ENCODE measurements at places on chromosomes 16 and 17.

DNA sequence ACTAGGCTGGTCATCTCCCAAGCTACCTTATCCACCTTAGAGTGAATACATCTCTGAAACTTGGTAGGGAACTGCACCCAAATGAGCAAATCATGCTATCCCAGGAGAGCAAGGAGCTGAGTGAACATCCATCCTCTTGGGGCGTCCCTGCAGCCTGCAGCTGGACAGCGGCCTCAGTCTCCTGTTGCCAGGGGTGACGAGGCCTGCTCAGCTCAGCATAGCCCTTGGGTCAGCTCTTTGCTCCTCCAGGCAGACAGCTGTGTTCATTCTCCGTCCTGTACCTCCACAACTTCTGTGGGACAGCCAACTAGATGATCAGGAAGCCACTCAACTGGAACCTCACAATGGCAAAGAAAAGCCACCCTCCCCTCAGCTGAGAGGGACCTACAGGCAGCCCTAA, 111.9 kb downstream of the SOCS1 start:
- DNase-seq = no peak

DNA sequence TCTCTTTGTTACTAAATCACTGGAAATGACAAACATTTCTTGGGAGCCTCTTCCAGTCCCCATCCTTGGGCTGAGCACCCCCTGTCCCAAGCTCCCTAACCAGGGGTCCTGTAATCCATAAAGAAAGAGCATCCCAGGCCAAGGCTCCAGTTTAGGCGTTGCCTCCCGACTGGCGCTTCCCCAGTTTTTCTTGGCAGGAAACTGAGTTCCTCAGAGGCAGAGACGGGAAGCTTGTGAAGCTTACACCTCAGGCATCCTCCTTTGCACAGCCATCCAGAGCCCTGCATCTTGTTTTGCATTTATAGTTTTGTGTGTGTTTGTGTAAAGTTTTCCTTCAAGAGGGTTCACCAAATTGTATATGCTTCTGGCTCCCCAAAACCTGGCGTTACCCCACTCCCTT, 7.1 kb downstream of the COPZ2 start:
- DNase-seq = no peak

- DNase-seq = no peak
Measured at GRCh38 chr17:46108550-46109110, 84.6 kb downstream of the KANSL1 start.

- peak; percentile 35 for DNase-seq
Measured at GRCh38 chr16:82504836-82505235, 121.9 kb upstream of the CDH13 start.

DNA sequence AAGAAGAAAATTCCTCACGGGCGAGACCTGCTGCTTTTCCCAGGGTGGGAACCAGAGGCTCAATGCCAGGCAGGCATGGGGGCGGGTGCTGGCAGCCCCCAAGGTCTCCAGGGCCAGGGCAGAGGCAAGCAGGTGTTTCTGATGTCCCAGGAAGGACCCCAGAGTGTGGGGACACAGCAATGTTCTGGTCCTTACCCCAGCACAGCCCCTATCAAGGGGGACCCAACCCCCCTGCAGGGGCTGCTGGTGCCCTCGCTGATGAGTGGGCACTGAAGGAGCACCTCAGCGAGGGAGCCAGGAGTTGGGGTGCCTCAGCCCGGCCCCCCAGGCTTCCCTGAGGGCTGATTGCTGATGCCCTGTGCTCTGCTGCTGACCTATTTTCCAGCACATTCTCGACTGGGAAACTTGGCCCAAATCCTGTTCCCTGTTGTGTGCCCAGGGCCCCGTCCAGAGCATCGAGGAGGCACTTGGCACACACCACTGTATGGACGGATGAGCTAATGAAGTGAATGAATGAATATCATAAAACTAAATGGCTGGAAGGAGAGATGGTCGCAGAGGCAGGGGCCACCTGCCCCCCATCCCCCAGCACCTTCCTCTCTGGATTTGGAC, 2.8 kb downstream of the DBNDD1 start:
- no peak for DNase-seq

DNA sequence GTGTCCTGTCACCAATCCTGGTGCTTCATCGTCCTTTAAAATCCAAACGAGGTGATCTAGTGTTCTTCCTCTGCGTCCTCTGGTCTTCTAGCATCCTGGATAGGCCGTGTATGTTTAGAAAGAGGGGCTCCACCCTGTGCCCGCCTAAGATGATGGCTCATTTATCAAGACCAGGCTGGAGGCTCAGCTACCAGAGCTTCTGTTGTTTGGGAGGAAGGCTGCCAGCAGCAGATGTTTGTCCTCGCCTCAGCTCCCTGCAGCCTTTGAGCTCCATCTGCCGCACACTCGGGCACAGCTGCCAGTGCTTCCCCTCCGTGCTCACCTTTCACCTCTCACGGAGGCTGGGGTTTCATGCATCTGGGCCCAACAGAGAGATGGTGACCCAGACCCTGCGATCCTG, 954.7 kb upstream of the RBFOX1 start:
- no peak for DNase-seq

DNA sequence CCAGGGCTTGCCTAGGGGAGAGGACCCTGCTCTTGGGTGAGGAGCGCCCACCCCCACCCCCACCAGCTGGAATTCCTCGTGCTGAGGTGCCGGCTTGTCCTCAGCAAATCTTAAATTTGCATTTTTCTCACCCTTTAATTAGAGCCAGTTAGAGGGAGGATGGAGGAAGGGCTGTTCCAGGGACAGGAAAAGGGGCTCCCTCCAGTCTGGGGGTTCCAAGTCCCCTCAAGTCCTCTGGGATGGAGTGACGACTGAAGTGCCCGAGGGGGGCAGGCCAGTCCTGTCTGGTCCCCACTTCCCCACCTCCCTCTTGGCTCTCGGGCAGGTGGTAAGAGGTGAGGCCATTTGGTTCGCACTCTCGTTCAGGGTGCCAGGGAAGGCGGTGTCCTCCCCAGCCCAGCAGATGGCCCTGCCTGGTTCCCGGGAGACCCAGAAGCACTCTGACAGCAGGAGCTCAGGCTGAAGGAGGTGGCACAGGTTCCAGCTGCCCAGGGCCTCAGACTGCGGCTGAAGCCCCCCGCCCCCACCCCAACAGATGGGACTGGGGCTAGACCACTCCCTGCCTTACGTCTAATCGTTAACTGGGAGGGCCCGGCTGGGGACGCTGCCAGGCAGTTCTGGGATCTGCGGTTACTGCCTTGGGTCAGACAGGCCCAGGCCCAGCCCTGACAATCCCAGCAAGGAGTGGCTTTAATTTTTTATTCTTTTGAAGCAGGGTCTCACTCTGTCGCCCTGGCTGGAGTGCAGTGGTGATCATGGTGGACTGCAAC, 2.2 kb downstream of the RAB26 start:
- DNase-seq = peak; percentile 66

DNA sequence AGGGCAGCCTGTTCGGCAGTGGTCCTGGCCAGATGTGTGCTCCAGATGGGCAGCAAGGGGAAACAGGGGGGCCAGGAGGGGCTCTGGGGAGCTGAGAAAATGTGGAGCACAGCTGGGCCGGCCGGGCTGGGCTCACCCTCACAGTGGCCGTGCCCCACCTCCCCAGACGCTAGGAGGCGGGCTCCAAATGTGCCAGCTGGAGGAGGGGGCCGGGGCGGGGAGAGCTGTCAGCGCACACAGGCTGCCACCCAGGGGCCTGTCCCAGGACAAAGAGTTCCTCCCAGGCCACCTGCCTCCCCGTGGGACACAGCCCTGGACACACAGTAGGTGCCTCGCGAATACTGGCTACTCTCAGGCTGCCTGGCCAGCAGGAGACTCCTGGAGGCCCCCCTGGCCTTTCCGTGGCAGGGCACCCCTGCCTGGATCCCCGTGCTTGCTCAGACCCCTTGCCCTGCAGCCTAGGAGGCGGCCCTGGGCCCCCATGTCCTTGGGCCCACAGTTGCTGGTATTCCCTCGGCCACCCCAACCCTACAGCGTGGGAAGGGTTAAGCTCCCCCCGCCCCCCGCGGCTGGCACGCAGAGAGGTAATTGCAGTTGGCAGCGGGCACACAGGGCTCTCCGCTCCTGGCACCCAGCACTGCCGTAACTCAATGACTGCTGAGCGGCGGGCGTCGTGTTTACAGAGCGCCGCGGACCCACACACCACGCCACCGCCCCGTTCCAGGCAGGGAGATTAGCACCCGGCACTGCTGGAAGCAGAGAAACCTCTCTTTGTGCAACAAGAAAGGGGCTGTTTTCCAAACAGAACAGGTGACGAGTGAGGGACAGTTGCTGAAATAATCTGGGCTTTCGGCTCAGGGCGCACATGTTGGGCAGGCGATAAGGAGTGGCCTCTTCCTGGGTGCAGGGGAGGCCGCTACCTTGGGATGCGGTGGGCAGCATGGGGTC, 32.2 kb downstream of the BAHCC1 start:
- no peak for DNase-seq

GRCh38 chr16:56795011-56795410, 65.1 kb downstream of the NUP93 start:
- DNase-seq = peak; percentile 41

DNA sequence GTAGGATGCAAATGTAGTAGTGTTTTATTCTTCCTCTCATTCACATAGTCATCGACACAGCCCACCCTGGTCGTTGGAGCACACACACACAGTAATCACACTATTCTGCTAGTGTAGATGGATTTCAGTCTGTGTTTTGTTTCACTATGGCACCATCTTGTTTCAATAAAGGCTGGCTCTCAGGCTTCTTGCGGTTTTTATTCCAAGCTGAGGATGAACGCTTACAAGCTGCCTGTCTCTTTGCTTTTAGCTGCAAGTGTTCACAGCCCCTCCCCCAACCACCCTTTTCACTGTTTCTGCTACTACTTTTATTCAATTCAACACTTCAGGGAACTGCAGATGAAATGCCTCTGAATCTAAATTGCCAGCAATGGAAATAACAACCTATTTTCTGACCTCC, 140.9 kb upstream of the PMFBP1 start:
- DNase-seq = peak; percentile 68

GRCh38 chr17:3667366-3668278, 756 bp downstream of the TAX1BP3 start:
- DNase-seq = peak; percentile 92

DNA sequence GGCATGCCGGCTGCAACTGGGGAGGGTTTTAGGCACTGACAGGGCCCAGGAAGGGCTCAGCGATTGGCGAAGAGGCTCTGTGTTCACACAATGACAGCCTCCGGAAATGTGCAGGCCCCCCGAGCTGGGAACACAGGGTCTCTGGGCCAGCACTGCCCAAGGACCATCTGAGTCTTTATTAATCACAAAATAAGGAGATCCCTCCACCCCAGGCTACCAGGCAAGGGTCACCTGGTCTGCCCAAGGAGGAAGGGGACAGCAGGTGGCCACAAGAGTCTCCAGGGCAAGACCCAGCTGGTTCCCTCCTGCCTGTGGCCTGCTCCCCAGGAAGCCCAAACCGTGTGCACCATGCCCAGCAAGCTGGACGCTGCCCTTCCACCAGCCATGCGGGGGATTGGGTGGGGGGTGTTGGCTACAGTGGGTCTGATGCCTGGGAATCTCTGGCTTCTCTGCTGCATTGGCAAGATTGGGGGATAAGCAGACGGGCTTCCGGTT, 52.1 kb upstream of the TNRC6C start:
- no peak for DNase-seq

DNA sequence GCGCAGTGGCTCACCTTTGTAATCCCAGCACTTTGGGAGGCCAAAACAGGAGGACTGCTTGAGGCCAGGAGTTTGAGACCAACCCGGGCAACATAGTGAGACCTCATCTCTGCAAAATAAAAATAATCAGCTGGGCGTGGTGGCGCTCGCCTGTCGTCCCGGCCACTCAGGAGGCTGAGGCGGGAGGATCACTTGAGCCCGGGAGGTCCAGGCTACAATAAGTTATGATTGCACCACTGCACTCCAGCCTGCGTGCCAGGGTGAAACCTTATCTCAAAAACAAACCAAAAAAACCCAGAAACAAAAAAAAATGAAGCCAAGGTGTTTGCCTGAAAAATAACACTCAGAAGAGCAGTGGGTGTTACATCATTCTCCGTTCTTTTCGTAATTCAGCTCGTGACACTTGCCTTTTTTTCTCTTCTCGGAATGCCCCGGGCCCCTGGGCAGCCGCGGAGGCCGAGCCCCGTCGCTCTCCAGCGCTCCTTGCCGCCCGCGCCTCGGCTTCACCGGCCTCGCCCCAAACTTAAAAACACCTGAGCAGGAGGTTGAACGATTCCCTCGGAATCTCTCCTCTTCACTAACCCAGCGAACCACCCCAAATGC, 17.0 kb downstream of the PRCD start:
- peak; percentile 27 for DNase-seq

DNA sequence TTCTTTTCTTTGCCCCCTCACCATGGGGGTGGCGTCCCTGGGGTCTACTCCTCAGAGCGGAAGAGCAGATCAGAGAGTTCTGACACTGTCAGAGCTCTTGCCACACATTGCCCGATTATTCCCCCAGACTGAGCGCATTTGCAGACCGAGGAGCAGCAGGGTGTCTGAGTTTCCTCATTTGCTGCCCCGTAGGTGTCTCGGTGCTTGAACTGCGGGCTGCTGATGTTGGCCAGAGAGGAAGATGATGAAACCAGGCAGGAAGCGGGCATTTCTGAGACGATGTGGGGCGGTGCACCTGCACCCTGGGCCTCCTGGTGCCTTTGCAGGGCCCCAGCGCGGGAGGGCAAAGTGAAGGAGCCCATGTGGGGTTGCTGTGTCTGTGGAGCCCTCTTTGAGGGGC, 55.2 kb downstream of the ARSG start:
- DNase-seq = no peak

DNA sequence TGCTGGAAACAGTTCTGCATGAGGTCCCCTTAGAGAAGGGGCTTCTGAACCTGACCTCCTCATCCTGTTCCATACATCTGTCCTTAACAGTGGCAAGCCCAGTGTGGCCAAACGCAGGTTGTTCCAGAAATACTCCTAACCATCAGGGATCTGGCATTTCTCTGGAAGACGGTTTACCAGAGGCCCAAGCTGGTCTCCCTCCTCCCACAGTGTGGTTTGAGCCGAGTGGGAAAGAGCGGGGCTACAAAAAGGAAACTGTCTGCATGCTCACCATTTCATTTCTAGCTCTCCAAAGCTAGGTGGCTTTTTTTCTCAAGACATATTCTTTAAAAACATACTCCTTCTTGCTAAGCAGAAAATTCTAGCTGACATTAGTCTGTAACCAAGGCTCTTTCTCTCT, 6.0 kb downstream of the MXRA7 start:
- no peak for DNase-seq

GRCh38 chr16:74713325-74713724, 12.7 kb upstream of the MLKL start:
- DNase-seq = no peak

GRCh38 chr16:60199150-60199549, 1465.0 kb upstream of the GOT2 start:
- DNase-seq = no peak

GRCh38 chr16:53489755-53490154, 13.3 kb downstream of the AKTIP start:
- no peak for DNase-seq

GRCh38 chr17:17564896-17565295, 26.6 kb downstream of the PEMT start:
- no peak for DNase-seq
